ENCODE measurements at places on chromosomes 4 and X.

GRCh38 chr4:97367878-97368277 is 775.4 kb downstream of the STPG2 start:
- no peak for DNase-seq

GRCh38 chrX:31743004-31743403 is 671.2 kb upstream of the FTHL17 start:
- DNase-seq = no peak

- no peak for DNase-seq
Observed at GRCh38 chrX:40167850-40168479, 70.2 kb upstream of the BCOR start.

GRCh38 chrX:3651277-3651676 is 62.2 kb downstream of the PRKX start:
- no peak for DNase-seq

- no peak for DNase-seq
Observed at GRCh38 chr4:114626196-114626595, 27.6 kb downstream of the UGT8 start.

- no peak for DNase-seq
Observed at GRCh38 chr4:75671802-75672421, 1.3 kb downstream of the G3BP2 start.

GRCh38 chr4:47486231-47486673 is 1.2 kb downstream of the ATP10D start:
- DNase-seq = no peak

GRCh38 chr4:14449308-14449707 is 553.0 kb upstream of the CPEB2 start:
- DNase-seq = no peak

- DNase-seq = no peak
Observed at GRCh38 chr4:122453384-122453995, 3.0 kb downstream of the IL2 start.

GRCh38 chrX:110985470-110985869 is 110.5 kb upstream of the PAK3 start:
- DNase-seq = no peak

DNA sequence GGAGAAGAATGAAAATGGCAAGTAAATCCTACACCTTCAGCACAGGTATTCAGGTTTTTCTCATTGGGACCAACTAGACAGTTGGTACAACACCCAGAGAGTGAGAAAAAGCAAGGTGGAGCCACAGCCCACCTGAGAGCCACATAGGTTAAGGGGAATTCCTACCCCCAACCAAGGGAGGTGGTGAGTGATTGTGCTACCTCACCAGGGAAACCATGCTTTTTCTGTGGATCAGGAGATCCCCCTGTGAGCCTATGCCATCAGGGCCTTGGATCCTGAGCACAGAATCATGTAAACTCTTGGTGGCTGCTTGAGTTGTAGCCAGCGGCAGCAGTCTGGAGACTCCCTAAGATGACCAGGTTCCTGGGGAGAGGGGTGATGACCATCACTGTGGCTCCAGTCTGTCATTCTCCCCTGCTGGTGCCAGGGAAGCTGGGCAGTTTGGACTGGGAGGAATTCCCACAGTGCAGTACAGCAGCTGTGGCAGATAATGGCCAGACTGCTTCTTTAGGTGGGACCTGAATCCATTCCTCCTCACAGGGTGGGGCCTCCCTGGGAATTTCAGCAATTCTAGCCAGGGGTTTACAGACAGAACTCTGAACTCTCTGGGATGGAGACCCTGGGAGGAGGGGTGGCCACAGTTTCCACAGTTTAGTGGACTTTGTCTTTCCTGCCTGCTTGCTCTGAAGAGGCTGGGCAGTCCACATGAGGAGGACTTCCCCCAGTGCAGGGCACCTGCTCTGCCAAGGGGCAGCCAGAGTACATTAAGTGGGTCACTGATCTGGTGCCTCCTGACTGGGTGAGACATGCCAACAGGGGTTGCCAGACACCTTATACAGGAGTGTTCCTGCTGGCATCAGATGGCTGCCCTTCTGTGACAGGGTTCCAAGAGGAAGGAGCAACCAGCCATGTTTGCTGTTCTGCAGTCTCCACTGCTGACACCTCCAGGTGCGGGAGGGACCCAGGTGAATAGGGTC is 43.2 kb downstream of the PARM1 start:
- no peak for DNase-seq

GRCh38 chr4:8115916-8116315 is 42.7 kb downstream of the ABLIM2 start:
- no peak for DNase-seq

DNA sequence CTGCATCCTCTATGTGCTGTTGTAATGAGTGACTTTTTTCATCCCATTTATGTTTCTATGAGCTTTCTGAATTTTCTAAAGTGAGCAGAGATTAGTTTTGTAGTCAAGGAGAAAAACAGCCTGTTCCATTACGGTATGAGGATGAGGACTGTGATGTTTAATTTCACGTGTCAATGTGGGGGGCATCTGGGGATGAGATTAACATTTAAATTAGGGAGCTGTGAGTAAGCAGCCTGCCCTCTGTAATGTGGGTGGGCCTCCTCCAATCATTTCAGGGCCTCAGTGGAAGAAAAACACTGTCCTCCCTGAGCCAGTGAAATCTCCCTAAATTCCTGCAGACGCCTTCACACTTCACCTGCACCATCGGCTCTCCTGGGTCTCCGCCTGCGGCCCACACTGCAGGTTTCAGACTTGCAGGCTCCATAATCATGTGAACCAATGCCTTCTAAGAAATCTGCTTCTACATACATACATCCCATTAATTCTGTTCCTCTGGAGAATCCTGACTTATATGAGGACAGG is 121.7 kb downstream of the AFAP1 start:
- no peak for DNase-seq

- no peak for DNase-seq
Observed at GRCh38 chr4:185723631-185724260, 88.2 kb downstream of the SORBS2 start.

GRCh38 chr4:38560768-38561558 is 103.0 kb upstream of the KLF3 start:
- DNase-seq = no peak

GRCh38 chr4:146291313-146291712 is 77.0 kb downstream of the REELD1 start:
- no peak for DNase-seq

GRCh38 chr4:35965300-35965699 is 279.0 kb downstream of the ARAP2 start:
- no peak for DNase-seq
